Peyer's patch (tissue), 4 donors: ENCODE measurements at places on chromosomes 4 and X. TPM values are rescaled to one million over a fixed set of nuclear protein-coding genes. Genes with fewer than 3 reads are reported as not detected.

- H3K36me3 ChIP-seq = no peaks in the 10 kb centered on the region
- no peaks in the 10 kb centered on the region for H3K4me1 ChIP-seq
- DNase-seq = no peak
- peak overlapping the region; percentile 61 for H3K27ac ChIP-seq
- no peaks in the 10 kb centered on the region for H3K27me3 ChIP-seq
These were observed 206.3 kb downstream of the ARHGAP24 start for GRCh38 chr4:85681221-85681657.

DNA sequence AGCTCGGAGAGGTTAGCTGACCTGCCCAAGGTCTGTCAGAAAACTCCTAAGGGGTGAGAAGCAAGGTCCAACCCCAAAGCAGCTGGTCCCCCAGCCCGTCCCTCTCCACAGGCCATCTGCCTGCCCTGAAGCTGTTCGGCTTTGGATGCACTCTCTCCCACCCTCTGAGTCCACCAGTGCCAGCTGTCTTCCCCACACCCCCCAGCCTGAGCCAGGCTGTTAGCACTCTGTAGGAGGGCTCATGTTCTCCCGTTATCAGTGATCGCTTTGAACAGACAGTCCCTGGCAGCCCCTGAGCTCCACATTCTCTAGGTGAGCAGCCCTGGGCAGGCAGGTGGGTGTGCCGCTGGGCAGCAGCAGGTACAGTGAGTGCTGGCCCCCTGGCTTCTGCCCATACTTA, 16.0 kb downstream of the ZNF185 start:
- DNase-seq = no peak
- H3K4me1 ChIP-seq = no peaks in the 10 kb centered on the region
- H3K27ac ChIP-seq = no peak overlapping the region
- H3K27me3 ChIP-seq = no peaks in the 10 kb centered on the region
- H3K36me3 ChIP-seq = no peaks in the 10 kb centered on the region
- H3K4me3 ChIP-seq = no peak overlapping the region

DNA sequence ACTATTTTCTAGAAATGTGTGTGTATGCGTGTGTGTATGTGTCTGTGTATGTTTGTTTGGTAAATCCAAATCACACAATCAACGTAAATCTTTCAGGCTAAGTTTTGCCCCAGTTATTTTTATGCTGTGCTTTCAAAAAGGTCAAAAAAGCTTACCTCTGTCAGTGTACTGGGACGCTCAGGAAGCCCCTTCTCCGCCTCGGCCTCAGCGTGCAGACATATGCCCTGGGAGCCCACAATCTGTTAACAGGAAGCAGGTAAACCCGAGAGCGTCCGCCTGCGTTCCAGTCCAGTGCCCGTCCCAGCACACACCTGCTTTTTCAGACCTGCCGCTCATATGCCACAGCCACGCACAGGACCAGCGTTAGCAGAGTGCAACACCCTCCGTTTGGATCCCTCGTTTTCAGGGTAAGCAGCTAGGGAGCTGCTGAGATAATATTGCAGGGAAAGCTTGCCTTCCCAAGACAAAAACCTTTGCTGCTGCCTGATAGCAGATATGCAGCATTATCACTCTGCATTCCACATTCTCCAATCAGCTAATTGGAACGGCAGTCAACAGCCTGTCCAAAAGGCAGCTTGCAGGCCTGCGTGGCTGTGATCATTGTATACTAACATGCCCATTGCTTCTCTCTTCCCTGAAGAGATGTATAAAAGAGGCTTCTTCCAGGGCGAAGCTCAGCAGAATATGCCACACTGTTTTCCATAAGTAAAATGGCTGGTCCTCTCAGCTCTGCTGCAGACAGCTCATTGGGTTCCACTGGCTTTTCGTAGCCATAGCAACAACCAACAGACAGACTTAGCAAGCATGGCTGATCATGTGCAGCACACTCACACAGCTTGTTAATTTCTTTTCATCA, at the start of gene SORBS2:
Gene SORBS2, minus strand, starts transcription at position 686 of the 856 bp plus-strand sequence. CDS start 121,623 bp downstream, outside the sequence.
- H3K4me1 ChIP-seq = no peaks in the 10 kb centered on the region
- DNase-seq = peak; percentile 71
- peak within 1 kb of the TSS; percentile 50 for H3K4me3 ChIP-seq
- H3K27me3 ChIP-seq = no peaks in the 10 kb centered on the region

- no peak overlapping the region for H3K27ac ChIP-seq
- H3K4me3 ChIP-seq = no peak overlapping the region
- no peaks in the 10 kb centered on the region for H3K27me3 ChIP-seq
These were observed 96.0 kb downstream of the RASGEF1B start for GRCh38 chr4:81375745-81376144.

GRCh38 chr4:166202991-166203390, 330.0 kb downstream of the TLL1 start:
- no peaks in the 10 kb centered on the region for H3K36me3 ChIP-seq
- H3K4me3 ChIP-seq = no peak overlapping the region
- no peak for DNase-seq
- H3K27me3 ChIP-seq = no peaks in the 10 kb centered on the region
- no peak overlapping the region for H3K27ac ChIP-seq
- H3K4me1 ChIP-seq = no peaks in the 10 kb centered on the region

DNA sequence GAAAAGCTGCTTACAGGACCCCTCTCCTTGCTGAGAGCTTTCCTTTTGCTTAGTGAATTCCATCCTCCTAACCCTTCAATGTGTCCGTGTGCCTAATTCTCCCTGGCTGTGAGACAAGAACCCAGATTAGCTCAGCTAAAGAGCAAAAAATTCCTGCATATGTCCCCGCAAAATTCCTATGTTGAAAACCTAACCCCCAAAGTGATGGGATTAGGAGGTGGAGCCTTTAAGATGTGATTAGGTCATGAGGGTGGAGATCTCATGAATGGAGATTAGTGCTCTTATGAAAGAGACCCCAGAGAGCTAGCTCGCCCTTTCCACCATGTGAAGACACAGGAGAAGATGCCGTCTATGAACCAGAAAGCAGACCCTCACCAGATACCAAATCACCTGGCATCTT, 503.0 kb upstream of the DIAPH2 start:
- no peak for DNase-seq
- no peak overlapping the region for H3K27ac ChIP-seq
- no peaks in the 10 kb centered on the region for H3K27me3 ChIP-seq
- H3K4me3 ChIP-seq = no peak overlapping the region

- H3K27ac ChIP-seq = no peak overlapping the region
- H3K27me3 ChIP-seq = no peaks in the 10 kb centered on the region
- H3K36me3 ChIP-seq = no peaks in the 10 kb centered on the region
- no peak overlapping the region for H3K4me3 ChIP-seq
These were observed 65.5 kb downstream of the WFS1 start for GRCh38 chr4:6335040-6335590.

- no peaks in the 10 kb centered on the region for H3K27me3 ChIP-seq
- H3K27ac ChIP-seq = no peak overlapping the region
- H3K4me1 ChIP-seq = no peaks in the 10 kb centered on the region
- no peak for DNase-seq
- H3K36me3 ChIP-seq = no peaks in the 10 kb centered on the region
These were observed 66.9 kb upstream of the MAGEB10 start for GRCh38 chrX:27740933-27741332.

- DNase-seq = no peak
- H3K27ac ChIP-seq = no peak overlapping the region
- H3K36me3 ChIP-seq = no peaks in the 10 kb centered on the region
- H3K4me3 ChIP-seq = no peak overlapping the region
These were observed 911.5 kb downstream of the GLUD2 start for GRCh38 chrX:121958886-121959285.

DNA sequence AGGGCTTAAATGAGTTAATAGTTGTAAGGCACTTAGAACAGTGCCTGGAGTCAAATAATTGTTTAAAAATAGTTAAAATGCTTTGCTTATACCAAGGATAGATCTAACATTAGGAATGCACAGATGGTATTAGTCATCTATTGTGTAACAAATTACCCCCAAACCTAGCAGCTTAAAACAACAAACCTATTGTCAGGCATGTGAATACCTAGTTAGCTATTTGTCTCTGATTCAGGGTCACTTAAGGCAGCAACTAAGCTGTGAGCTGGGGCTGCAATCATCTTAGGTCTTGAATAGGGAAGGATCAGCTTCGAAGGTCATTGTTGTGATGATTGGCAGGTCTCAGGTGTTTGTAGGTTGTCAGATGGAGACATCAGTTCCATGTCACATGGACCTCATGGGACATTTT, 42.4 kb upstream of the AGA start:
- H3K4me1 ChIP-seq = no peaks in the 10 kb centered on the region
- no peak overlapping the region for H3K27ac ChIP-seq
- no peak overlapping the region for H3K4me3 ChIP-seq
- H3K36me3 ChIP-seq = no peaks in the 10 kb centered on the region
- no peak for DNase-seq
- no peaks in the 10 kb centered on the region for H3K27me3 ChIP-seq

DNA sequence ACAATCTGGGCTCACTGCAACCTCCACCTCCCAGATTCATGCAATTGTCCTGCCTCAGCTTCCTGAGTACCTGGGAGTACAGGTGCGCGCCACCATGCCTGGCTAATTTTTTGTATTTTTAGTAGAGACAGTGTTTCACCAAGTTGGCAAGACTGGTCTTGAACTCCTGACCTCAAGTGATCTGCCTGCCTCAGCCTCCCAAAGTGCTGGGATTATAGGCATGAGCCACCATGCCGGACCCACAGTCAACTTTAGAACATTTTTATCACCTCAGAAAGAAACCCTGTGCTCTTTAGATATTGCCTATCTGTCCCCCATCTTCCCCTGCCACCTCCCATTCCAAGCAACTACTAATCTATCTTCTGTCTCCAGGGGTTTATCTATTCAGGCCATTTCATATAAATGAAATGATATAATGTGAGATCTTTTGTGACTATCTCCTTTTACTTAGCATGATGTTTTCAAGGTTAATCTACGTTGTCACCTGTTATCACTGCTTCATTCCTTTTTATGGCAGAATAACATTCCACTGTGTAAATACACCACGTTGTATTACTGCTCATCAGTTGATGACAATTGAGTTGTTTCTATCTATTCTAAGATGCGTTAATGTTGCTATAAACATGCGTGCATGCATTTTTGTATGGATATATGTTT, 44.3 kb upstream of the GALNT7 start:
- H3K27ac ChIP-seq = no peak overlapping the region
- DNase-seq = no peak
- H3K4me3 ChIP-seq = no peak overlapping the region
- H3K36me3 ChIP-seq = no peaks in the 10 kb centered on the region
- no peaks in the 10 kb centered on the region for H3K4me1 ChIP-seq
- no peaks in the 10 kb centered on the region for H3K27me3 ChIP-seq

DNA sequence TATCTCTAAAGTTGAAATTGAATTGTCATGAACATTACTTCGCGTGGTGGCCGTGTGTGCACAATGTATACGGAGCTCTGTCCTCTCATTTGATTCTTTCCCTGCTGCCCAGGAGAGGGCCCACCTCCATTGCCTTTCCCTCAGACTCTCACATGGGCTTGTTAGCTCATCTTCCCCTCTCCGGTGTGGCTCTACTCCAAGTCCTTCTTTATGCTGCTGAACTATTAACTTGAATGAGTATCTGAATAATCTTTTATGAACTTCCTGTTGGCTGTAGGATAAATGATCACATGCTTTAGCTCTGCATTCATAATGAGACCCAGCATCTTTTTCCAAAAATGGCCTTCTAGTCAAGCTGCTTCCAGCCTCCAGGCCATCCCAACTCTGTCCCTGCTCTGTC, 68.8 kb upstream of the CLNK start:
- H3K27ac ChIP-seq = no peak overlapping the region
- no peak for DNase-seq
- H3K36me3 ChIP-seq = no peaks in the 10 kb centered on the region
- no peaks in the 10 kb centered on the region for H3K27me3 ChIP-seq
- H3K4me3 ChIP-seq = no peak overlapping the region

DNA sequence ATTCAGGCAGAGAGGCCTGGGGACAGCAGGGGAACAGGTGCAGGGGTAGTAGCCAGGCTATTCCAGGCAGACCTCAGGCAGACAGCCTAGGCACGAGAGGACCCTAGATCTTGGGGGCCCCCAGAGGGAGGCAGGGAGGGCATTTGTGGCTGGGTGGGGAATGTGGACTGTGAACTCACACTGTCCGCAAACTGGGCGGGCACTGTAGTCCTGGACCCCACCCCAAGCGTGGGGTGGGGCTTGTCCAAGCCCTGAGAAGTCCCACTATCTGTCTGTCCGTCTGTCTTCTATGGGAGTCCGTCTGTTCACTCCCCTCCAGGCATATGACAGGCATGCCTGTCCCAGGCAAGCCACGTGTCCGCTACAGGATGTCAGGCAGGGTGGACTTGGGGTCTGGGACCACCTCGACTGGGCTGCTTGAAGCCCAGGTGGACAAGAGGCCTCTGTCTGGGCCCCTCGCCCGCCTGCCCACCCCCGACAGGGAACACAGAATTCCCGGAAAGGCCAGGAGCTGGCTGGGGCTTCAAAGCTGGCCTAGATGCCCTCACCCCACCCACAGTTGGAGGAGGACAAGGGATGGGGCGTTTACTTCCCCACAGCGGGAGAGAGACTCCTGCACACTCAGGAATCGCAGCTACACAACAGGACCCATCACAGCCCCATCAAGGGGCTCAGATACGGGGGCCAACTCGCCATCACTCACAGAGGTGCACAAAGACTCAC, at the start of gene SLC38A5:
Gene SLC38A5, minus strand, starts transcription at position 151 of the 723 bp plus-strand sequence. CDS start 2,336 bp downstream, outside the sequence.
- H3K4me3 ChIP-seq = peak within 1 kb of the TSS; percentile 43
- no peaks in the 10 kb centered on the region for H3K27me3 ChIP-seq
- H3K27ac ChIP-seq = no peak within 1 kb of the TSS
- no peak for DNase-seq
- H3K36me3 ChIP-seq = no peaks in the 10 kb centered on the region
- H3K4me1 ChIP-seq = no peaks in the 10 kb centered on the region

DNA sequence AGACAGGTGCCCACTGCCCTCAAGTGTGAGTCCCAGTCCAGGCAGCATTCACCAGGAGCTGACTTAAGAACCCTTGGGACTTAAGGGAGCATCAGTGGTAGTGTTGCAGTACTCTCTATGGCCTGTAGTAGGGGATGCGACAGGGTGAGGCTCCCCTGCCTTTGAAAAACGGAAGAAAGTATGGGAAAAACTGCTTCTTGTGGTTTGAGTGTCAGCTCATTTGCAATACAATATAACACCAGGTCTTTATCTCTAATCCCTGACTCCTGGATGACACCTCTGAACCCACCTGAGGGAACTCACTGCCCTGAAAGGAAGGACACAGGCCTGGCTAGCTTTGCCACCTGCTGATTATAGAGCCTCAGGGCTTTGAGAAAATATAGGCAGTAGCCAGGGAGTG, 176.0 kb downstream of the SMARCA1 start:
- no peak for DNase-seq
- H3K27ac ChIP-seq = no peak overlapping the region
- H3K4me3 ChIP-seq = no peak overlapping the region
- H3K4me1 ChIP-seq = no peaks in the 10 kb centered on the region
- no peaks in the 10 kb centered on the region for H3K36me3 ChIP-seq

DNA sequence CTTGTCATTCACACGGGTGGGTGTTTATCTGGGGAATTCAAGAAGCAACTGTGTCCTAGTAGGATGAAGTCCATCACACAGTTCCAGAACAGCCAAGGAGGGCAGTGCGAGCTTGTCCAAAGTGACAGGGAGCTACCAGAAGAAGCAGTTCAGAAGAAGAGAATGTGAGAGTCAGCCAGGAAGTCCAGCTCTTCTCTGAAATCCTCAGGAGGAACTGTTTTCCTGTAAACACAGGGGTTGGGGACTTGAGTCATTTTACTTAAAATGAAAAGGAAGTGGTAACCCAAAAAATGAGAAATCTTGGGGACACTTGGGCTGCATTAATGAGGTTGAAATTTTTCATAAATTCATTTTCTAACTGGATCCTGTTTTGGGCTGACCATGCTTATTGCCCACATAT, 8.2 kb upstream of the TLR10 start:
- no peaks in the 10 kb centered on the region for H3K36me3 ChIP-seq
- H3K4me1 ChIP-seq = no peaks in the 10 kb centered on the region
- no peak overlapping the region for H3K4me3 ChIP-seq
- DNase-seq = no peak

Gene UGT2B15
- 13.0 TPM for total RNA-seq

Gene MAGEA12
- not detected for total RNA-seq

Gene ANK2
- 5.3 TPM for total RNA-seq
